ENCODE measurements at places on chromosomes 13 and 19. TPM values are rescaled to one million over a fixed set of nuclear protein-coding genes. Genes with fewer than 3 reads are reported as not detected.
A peak's percentile ranks its signal among the peaks of the same experiment; 100 is the strongest.

LGI4 gene
- 59.3 TPM for total RNA-seq

DNA sequence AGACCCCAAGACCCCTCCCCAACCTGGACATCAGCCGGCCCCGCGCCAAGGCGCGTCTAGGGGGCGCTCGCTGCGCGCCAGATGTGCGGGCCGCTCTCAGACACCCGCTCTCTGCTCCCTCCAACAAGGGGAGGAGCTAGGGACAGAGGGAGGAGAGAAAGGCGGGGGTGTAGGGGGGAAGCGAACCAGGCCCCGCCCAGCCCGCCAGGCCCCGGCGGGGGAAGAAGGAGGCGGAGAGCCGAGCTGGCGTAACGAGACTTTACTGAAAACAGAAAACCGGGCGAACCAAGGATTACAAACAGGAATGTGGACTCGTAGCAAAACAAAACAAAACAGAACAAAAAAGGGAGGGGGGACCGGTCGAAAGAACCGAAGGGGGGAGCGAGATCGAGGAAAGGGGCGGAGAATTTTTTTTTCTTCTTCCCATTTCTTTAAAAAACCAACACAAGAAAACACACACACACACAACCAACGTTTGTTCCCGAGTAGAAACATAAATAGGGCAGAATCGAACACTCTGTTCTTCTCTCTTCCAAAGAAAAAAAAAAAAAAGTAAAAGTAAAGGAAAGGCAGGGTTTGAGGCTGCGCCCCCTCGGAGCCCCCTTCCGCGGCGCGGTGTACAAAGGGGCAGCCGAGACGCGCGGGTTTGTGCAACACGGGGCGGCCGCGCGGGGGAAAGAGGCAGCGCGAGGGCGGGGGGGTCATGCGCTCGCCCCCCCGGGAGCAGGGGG, 1.7 kb downstream of the JUND start:
- H3K4me3 ChIP-seq = peak overlapping the region; percentile 100
- H3K36me3 ChIP-seq = peaks cover 39% of the 10 kb centered on the region
- peaks cover 20% of the 10 kb centered on the region for H3K4me1 ChIP-seq
- peak; percentile 70 for DNase-seq
- no peaks in the 10 kb centered on the region for H3K27me3 ChIP-seq
- H3K27ac ChIP-seq = peak overlapping the region; percentile 99

DNA sequence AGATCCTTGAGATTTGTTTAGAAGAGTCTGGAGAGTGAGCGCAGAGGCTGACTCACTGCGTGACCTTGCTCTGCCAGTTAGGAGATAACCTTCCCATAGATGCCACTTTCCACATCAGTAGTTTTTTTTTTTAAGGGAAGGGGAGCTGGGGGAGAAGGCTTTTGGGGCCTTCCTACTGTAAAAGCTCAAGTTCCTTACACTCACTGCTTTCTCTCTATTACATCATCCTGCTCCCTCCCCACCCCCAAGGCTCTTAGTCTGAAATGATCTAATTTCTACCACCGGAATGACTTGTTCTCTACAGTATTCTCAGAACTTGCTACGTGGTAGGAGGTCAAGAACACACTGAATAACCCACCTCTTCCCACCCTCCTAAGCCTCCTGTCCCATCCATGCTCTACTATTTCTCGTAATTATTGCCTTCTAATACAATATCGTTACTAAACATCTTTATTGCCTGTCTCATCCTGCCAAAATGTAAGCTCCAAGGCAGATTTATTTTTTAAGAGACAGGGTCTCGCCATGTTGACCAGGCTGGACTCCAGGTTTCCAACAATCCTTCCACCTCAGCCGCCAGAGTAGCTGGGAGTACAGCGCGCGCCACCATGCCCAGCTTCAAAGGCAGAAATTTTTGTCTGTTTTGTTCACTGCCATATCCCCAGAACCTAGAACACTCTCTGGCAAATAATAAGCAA, 1.2 kb downstream of the LONP1 start:
- peaks cover 3% of the 10 kb centered on the region for H3K36me3 ChIP-seq
- H3K4me3 ChIP-seq = peak overlapping the region; percentile 99
- DNase-seq = no peak
- no peaks in the 10 kb centered on the region for H3K27me3 ChIP-seq
- peak overlapping the region; percentile 98 for H3K27ac ChIP-seq

CKAP2 gene
- total RNA-seq = 1.2 TPM

DNA sequence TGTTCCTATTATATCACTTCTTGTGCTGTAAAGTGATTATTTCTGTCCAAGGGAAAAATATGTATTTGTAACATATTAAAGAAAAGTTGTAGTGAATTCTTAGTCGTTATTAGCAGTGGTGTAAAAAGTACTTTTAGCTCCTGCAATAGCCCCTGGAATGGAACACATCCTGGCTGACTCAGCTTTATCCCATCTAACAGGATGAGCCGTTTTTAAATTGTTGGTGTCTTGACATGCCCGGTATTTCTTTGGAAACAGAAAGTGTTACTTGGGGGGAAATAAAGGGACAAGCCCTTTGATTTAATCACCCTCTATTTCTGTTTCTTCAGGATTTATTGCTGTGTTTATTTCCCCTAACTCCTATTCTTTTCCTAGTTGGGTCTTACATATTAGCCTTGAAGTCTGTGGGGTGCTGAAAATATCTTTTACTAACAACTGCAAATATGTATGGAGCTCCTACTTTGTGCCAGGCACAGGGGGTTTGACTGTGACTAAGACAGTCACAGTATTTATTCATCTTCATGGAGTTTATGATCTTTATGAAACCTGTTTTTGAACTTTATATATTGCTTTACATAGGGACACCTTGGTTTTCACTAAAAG, 17.9 kb downstream of the COG3 start:
- no peak overlapping the region for H3K4me3 ChIP-seq
- H3K27ac ChIP-seq = no peak overlapping the region
- no peaks in the 10 kb centered on the region for H3K4me1 ChIP-seq
- no peaks in the 10 kb centered on the region for H3K27me3 ChIP-seq
- DNase-seq = no peak

DNA sequence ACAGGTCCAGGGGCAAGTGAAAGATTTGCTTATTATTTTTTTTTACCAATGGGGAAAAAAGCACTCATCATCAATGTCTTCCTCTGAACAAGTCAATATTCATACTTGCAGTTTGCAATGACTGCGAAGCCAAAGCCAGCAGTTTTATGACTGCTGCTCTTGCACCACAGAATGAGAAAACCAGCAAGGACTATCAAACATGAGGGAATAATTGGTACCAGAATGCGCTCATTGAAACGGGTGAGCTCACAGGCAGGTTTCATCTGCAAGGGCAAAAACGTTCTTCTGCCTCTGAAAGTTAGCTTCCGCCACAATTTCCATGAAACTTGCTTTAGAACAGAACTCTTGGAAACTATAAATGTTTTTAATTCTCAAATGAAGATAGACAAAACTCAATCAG, 5.5 kb downstream of the DLEU7 start:
- no peak for DNase-seq
- peaks cover 5% of the 10 kb centered on the region for H3K4me1 ChIP-seq
- H3K27ac ChIP-seq = no peak overlapping the region
- no peaks in the 10 kb centered on the region for H3K27me3 ChIP-seq
- H3K4me3 ChIP-seq = no peak overlapping the region

RUBCNL gene
- total RNA-seq = 2.4 TPM
